ENCODE measurements at places on chromosomes 13 and 19.

DNA sequence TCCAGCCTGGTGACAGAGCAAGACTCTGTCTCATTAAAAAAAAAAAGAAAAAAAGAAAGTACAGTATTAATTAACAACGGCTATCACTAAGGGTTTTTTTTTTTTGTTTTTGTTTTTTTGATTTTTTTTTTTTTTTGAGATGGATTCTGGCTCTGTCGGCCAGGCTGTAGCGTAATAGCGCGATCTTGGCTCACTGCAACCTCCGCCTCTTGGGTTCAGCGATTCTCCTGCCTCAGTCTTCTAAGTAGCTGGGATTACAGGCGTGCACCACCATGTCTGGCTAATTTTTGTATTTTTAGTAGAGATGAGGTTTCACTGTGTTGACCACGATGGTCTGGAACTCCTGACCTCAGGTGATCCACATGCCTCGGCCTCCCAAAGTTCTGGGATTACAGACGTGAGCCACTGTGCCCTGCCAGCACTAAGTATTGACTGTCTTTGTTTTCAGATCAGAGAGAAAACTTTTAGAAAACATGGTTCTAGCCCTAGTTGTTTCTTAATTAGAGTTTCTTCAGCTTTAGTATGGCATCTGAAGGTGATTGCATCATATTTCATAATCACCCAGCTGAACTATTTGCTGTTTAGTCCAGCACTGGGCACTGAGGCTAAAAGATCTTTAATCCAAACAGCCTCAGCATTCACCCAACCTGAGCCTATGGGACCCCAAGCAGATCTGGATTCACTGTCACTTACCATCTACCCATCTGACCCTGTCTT, 2.7 kb upstream of the GATAD2A start:
- DNase-seq, result no peak

DNA sequence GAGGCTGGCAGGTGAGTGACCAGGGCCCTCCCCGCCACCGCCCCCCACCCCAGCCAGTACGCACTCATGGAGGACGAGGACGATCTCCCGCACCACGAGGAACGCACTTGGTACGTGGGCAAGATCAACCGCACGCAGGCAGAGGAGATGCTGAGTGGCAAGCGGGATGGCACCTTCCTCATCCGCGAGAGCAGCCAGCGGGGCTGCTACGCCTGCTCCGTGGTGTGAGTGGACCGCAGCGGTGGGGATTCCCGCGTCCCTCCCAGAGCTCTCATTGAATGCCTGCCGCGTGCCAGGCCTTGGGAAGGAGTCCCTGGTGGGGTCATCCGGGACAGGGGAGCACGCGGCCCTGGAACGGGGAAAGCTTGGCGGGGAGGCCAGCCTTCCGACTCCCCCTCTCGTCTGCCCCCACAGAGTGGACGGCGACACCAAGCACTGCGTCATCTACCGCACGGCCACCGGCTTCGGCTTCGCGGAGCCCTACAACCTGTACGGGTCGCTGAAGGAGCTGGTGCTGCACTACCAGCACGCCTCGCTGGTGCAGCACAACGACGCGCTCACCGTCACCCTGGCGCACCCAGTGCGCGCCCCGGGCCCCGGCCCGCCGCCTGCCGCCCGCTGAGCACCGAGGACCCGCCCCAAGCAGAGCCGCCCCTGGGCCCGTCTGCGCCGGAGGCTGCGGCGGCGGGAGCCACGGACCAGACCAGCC, 4.8 kb upstream of the IFI30 start:
- no peak for DNase-seq

GRCh38 chr19:36140304-36141038, 605 bp downstream of the CAPNS1 start:
- DNase-seq, result peak; percentile 40

DNA sequence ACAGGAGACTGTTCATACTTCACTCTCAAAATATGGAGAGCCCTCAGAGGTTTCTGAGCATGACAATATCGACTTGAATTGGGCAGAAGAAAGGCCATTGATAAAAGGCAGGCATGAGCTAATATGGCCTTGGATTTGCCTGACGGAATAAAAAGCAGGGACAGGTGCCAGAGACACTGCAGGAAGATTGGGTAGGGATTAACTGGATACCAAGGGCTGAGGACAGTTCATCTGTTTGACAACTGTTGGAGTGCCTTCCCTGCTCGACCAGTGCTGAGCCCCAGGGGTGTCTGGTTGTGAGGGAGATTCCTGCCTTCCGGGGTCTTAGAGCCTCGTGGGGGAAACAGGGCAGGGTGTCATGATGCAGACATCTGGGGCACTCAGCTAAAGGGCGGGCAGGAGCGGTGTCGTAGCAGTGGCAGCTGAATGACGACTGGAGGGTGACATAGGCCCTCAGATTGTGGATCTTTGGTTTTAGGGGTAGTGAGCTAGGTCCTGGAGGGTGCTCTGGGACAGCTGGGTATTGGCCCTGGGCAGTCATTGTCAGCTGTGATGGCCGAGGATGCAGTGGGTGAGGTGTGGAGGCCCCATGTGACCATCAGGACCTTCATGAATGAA, 12.3 kb downstream of the GATAD2A start:
- no peak for DNase-seq

DNA sequence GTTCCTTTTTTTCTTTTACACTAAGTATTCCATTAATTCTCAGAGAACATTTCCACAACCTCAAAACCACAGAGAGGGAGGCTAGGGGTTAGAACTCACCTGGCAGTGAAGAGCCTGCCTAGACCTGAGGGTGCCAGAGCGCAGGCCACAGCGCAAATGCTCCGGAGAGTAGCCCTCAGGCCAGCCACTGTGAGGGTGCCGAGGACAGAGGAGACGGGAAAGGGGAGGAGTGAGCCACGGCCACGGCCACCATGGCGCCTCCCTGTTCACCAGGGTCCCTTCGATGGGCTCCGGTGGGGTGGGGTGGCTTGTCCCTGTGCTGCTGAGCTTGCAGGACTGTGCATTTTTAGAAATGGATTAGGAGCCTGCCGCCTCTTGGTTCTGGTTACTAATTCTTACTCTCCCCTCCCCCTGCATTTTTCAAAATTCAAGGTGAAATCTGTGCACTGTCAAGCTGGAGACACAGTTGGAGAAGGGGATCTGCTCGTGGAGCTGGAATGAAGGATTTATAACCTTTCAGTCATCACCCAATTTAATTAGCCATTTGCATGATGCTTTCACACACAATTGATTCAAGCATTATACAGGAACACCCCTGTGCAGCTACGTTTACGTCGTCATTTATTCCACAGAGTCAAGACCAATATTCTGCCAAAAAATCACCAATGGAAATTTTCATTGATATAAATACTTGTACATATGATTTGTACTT, 58.8 kb downstream of the GGACT start:
- no peak for DNase-seq

- DNase-seq, result no peak
These were observed 30.1 kb upstream of the FFAR2 start for GRCh38 chr19:35417713-35418534.

DNA sequence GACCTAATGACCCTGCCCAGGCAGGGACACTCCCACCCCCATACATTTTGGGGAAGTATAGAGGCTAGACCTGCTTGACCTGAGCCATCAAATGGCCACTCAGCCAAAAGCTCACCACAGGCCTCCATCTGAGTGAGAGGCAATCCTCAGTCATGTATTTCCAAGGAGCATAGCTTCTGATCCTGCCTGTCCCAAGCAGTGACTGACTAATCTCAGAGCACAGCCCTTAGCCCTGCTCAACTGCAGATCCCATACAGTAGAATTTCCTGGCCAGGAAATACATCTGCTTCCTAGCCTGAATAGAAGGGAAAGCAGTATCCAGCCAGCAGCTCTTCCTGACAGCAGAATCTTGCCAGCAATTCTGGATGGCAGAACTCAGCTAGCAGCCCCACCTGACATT, 880.6 kb upstream of the GPC6 start:
- DNase-seq, result no peak

- DNase-seq, result no peak
These were observed 28.1 kb downstream of the CPT1C start for GRCh38 chr19:49718991-49719390.

GRCh38 chr13:59236309-59236919, 927.3 kb downstream of the DIAPH3 start:
- no peak for DNase-seq

DNA sequence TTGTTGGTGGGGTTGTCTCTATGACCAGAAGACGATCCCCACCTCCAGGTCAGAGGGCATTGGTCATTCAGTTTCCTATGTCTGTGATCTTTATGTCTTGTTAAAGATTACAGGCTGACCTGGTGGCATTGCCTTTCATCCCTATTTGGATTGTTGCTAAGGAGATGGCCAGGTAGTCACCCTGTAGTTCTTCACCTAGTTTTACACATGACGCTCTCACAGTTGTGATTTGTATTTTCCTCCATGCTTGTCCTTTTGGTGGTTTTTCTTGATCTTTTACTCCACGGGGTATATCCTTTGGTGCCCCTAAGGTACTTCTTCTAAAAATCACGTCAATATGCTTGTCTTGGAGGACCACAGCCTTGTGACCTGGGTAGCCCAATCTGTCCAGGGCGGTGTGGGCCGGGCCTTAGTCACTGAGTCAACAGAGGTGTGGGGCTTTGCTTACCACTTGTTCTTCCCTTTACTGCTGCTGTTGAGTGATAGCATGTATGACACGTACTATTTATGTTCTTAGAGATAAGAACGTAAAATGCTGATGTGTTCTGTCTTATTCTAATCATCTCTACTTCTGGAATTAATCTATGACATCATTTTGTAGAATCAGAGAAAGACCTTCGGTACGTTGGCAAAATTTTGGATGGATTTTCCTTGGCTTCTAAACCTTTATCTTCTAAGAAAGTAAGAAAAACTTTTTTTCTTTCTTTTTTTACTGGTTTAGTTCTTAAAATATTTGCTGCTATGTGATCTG, 20.1 kb downstream of the GPATCH1 start:
- DNase-seq, result no peak

DNA sequence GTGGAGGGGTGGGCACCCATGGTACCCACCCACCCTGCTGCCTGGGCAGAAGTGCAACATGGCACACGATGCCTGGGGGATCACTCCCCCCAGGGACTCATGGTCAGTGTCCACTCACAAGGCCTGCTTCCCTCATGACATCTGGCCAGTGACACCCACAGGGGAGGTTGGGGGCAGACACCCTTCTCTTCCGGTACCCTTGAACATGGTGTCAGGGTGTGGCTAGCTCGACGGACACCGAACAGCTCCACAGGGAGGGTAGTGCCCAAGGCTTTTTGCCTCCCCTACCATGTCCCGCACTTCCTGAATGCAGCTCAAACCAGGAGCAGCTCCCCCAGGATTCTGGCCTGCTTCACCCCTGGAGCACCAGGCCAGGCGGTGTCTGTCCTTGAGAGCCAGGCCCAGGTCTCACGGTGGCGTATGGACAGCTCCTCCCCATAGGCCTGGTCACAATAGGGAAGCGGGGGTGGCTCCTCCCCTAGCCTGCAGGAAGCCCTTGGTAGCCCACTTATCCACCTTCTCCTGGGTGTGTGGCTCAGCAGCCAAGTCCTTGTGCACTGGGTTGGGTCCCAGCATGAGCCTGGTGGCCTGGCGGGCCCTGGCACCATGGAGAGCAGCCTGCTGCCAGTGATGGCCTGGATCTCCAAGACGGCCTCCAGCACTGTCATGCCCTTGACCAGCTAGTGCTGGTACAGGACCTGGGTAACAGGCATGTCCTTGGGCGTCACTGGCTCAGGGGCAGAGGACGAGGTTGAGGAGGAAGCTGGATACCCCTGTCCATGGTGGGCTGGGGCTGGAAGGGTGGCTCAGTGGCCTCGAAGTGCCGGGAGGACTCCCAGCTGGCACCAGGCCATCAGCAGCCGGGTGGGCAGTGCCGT, 7.8 kb downstream of the ACP4 start:
- DNase-seq, result no peak

DNA sequence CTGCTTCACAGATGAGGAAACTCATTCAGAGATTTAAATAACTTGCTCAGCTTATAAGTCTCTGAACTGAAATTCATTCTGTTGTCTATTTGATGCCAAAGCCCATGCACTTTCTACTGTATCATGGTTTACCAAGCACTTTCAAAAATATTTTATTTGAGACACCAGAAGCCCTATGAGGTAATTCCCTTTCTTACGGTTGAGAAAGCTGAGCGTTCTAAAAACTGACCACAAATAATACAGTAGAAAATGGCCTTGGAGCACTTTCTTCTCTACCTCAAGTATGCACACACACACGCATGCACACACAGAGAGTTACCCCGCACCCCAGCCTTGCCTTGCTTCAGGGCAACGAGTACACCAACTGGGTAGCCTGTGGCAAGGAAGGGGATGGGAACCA, 228.5 kb downstream of the RFC3 start:
- no peak for DNase-seq

DNA sequence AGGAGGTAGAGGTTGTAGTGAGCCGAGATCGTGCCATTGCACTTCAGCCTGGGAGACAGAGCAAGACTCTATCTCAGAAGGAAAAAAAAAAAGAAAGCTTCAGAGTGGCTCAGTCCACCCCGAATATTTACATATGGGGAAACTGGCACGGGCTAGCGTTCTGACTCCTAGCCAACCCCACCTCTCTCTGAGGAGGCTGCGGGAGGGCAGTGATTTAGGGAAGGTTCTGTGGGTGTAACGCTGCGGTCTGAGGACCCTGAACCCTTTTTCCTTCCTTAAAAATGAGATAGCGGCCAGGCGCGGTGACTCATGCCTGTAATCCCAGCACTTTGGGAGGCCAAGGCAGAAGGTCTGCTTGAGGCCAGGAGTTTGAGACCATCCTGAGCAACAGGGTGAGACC, 5.0 kb downstream of the LRRC25 start:
- DNase-seq, result no peak

DNA sequence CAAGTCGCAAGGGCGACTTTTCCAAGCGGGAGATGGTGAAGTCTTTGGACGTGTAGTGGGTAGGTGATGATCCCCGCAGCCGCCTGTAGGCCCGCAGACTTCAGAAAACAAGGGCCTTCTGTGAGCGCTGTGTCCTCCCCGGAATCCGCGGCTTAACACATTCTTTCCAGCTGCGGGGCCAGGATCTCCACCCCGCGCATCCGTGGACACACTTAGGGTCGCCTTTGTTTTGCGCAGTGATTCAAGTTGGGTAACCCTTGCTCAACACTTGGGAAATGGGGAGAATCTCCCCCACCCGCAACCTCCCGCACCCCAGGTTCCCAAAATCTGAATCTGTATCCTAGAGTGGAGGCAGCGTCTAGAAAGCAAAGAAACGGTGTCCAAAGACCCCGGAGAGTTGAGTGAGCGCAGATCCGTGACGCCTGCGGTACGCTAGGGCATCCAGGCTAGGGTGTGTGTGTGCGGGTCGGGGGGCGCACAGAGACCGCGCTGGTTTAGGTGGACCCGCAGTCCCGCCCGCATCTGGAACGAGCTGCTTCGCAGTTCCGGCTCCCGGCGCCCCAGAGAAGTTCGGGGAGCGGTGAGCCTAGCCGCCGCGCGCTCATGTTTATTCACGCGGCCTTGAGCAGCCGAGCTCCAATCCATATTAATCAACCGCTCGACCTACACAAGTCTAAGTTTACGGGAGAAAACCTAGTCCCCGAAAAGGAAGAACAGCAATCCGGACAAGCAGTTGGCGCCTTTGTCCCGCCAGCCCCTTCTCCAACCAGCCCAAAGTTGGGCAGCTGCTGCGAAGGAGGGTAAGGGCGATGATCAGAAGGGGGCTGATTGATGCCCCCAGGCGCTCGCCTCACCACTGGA, 9.9 kb downstream of the SOX21 start:
- DNase-seq, result no peak

- DNase-seq, result no peak
These were observed 15.1 kb downstream of the NDUFB7 start for GRCh38 chr19:14556662-14557188.

Data from amygdala (tissue), 56 donors.